ENCODE measurements at places on chromosomes 2 and 18.

DNA sequence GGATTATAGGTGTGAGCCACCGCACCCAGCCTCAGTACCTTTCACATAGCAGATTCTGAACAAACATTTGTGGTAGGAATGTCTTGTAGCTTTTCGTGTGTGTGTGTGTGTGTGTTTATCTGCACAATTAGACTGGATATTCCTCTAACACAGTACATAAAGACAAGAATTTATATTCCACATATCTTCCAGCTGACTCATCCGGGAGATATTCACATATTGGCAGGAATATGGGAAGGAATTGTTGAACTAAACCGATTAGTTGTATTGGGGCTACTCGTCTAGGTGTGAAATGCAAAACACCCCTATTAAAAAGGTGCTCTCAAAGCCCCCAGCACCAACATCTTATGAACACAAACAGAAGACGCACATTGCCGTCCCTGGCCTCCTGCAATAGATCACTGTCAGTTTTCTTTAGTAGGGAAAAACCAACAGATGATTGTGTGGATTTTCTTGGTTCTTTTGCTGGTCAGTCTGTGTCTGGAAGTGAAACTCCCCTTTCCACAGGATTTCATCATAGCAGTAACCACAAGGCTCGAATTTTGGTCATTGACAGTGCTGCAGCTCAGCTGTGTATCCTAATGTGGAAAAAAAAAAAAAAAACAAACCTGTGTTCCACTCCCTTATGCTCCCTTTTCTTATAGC, 208.5 kb upstream of the ACVR2A start:
- DNase-seq, result no peak

- DNase-seq, result no peak
Observed at GRCh38 chr2:148638543-148638942, 6.0 kb upstream of the EPC2 start.

DNA sequence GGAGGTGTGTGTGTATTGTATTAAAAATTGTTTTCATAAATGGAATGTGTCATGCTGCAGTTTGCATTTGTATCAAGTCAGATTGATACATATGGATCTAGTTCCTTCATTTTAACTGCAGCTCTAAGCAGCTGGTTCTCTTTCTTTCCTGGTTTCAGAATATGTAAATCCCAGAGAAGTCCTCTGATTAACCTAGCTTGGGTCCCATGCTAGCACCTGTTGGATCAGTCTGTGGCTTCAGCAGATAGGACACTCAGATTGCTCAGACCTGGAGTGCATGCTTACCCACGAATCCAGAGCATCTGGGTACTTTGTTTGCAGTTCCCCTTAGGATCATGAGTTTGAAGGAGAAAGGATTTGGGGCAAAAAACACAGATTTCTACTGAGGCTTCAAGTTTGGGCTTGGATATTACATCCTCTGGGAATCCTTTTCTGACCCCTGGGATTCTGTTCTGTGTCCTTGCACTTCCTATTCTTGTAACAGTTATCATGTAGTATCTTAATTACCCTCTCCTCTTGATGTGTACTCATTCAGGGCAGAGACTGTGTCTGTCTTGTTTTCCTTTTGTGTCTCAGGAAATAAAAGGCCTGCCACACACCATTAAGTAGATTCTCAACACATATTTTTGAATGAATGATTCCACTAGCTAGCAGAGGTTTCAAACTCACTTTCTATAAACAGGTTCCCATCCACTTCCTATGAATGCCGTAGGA, 142.1 kb downstream of the PHLPP1 start:
- no peak for DNase-seq

DNA sequence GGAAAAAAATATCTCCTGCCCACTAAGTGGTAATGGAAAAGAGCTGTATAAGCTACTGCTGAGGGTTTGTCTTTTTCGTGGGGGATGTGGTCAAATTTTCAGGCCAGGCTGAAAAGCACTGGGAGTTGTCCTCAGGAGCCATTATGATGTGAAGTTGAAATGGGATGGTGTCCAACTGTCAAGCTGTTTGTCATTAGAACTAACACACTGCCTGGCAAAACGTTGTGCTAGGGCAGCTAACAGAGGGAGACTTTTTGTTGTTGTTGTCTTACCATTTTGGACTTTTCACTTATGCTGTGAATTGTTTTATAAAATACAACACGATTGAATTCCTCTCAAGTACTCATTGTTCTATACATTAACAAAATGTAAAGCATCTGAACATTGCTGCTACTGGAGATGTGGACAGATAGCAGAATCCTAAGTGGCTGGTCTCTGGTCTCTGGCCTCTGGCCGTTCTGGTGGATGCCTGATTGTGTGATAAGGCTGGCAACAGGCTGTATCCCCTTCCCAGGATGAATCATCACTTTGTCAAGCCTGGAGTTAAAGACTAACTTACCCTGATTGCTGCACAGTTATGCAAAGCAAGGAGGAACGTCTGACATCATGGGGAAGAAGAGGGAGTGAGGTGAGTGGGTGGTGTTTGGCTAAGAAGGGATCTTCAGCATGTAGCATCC, 2.3 kb downstream of the MYO1B start:
- DNase-seq, result peak; percentile 77

GRCh38 chr2:12721566-12722446, 5.1 kb downstream of the TRIB2 start:
- no peak for DNase-seq

GRCh38 chr2:69565431-69565839, 78.1 kb downstream of the AAK1 start:
- DNase-seq, result no peak

GRCh38 chr2:86249579-86250391, 50.5 kb downstream of the MRPL35 start:
- DNase-seq, result no peak

DNA sequence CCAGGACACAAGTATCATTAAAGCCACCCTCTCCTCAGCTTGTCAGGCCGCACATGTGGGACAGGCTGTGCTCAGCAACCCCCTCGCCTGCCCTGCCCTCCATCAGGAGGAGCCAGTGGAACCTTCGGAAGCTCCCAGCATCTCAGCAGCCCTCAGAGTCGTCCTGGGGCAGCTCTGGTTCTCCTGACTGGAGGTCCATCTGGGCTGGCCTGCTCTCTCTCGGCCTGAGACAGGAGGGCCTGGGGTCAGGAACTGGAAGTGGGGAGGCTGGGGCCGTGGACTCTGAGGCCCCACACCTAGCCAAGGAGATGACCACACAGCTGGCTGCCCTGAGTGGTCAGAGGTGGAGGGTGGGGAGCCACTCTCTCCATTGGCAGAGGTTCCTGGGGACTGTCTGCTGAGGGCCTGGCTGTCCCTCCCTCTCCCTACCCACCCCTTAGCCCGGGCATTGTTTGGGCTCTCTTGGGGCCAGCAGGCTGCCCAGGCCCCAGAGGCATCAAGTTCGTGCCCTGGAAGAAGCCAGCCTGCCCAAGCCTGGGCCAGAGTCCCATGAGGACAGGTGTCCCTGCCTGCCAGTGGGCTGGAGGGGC, 23.1 kb downstream of the ODC1 start:
- no peak for DNase-seq

GRCh38 chr2:223467196-223467595, 135.0 kb downstream of the SCG2 start:
- DNase-seq, result no peak

GRCh38 chr2:201235860-201236811, 24.2 kb upstream of the CASP8 start:
- DNase-seq, result peak; percentile 40

DNA sequence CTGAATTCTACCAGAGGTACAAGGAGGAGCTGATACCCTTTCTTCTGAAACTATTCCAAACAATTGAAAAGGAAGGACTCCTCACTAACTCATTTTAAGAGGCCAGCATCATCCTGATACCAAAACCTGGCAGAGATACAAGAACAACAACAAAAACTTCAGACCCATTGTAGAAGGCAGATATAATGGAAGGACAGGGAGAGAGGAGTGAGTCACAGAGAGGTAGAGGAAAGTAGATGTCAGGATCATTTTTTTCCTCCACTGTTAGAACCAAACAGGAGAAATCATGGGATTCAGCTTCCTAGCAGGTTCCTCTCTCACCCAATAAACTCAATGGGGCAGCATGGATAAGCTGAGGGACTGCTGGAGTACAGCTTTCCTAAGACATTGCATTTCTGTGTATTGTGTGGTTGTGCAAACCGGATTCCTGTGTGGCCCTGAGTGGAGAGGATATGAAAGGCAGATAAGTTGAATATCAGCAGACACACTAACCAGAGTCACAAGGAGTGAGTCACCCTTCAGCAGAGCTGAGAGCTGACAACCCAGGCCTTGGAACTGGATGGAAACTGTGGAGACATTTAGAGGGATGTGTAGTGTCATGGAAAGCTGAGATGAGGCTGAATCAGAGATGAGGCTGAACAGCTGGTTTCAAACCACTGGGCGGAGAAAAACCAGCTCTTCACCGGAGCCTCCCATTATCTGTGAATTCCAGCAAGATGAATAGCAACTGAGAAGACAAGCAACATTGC, 60.9 kb upstream of the MMADHC start:
- DNase-seq, result no peak

GRCh38 chr2:3377279-3377611, 373 bp downstream of the EIPR1 start:
- DNase-seq, result no peak

DNA sequence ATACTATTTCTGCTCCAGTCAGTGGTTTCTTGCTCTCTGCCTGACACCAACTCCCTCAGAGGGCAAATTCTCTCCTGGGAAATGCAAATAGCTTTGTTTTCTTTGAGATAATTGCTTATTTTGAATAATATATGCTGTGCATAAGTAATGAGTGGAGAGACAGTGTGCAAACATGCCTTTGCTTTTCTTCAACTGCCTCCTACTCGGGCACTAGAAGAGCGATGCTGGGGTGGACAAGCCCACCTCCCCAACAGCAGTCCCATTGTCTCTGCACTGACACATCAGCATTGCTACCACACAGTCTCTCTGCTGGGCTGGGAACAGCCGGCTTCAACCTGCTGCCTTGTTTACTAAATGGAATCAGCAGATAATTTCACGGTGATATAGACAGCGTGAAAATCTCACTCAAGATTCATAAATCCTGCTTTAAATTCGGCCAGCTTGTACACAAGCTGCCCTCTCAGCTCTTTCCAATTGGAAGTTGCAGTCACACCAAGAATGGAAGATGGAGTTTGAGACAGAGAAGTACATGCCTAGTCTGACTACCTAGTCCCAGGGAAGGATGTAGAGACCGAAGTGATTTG, 694.5 kb downstream of the TDRD15 start:
- peak; percentile 98 for DNase-seq

DNA sequence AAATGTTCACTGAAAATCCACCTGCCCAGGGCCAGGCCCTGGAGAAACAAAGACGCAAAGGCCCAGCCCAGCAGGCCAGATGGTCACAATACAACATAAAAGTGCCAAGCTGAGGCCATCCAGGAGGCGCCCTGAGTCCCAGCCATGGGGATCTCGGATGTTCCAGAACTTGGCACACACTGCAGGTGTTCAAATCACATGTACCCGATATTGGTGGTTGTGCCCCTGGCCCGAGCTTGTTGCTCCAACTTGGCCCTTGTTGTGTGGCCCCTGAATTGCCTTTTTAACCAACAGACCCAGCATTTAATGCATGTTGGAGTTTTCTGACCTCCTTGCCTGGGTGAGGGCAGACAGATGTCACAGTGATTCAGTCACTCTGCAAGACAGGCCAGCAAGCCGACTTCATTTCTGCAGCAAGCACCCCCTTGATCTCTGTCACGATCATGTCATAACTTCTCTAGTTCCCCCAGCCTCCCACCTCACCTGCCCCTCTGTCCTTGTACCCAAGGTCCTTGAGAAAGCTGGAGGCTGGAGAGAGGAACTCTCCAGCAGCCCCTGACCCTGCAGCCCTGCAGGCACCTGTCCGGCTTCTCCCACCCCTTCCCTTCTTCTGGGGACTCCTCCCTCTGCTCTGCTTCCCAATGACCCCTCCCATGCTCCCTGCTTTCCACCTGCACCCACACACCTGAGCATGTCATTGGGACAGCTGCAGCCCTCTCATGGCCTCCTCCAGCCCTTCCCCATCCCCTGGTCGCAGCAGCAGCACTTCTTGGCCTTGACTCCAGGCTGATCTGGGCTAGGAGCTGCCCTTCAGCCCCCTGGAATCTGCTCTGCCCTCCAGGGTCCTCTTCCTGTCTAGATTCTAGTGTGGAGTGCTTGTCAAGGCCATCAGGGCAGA, 9.1 kb downstream of the NGEF start:
- no peak for DNase-seq

DNA sequence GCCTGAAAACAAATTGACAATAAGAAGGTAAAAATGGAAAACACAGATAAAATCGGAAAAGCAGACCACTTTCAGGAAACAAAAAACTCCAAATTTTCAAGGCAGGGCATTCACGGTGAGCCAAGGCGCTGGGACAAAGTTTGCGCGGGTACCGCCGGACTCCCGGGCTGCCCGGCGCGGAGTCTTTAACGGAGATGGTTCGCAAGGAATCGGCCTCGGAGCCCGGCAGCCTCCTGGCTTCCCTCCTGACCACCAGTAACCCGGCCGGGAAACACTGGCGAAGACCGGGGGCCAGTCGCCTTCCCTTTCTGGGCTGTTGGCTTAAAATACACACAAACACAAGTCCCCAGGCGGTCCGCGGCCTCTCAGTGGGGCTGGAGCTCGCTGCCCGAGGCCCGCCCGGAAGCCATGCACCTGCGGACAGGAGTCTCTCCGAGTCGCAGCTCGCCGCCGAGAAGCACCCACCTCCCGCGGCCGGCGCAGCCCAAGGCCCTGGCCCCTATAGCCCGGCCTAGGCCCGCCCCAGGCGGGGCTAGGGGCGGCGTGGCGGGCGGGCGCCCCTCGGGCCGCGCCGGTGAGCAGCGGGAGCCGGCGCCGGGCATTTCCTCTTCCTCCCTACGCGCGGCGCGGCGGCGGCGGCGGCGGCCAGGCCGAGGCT, 622 bp upstream of the KCMF1 start:
- DNase-seq, result peak; percentile 48

GRCh38 chr2:197306696-197307040, 3.9 kb downstream of the ANKRD44 start:
- DNase-seq, result no peak

GRCh38 chr2:240926516-240927389, 20.6 kb downstream of the CROCC2 start:
- no peak for DNase-seq

GRCh38 chr2:27495840-27496356, 741 bp upstream of the GCKR start:
- no peak for DNase-seq

DNA sequence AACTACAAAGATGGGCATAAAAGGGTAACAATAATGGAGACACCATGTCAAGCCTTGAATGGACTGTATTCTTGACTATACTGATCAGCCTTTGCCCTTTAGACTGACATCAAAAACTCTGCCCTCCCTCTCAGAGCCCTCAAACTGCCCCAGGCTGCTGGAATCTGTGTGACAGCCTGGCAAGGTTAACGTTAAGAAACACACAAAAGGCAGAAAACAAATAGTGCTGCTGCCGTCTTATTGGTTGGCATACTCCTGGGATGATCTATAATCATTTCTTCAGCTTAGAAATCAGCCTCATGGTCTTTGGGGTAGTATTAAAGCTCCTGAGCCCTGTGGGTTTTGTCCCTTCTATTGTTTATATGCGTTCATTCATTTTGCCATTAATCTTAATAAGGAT, 338.0 kb downstream of the DCC start:
- no peak for DNase-seq

GRCh38 chr2:225177098-225177497, 134.8 kb upstream of the DOCK10 start:
- no peak for DNase-seq

- no peak for DNase-seq
Observed at GRCh38 chr2:30074023-30074422, 72.8 kb upstream of the YPEL5 start.
